ENCODE measurements at places on chromosomes 2 and 18.

DNA sequence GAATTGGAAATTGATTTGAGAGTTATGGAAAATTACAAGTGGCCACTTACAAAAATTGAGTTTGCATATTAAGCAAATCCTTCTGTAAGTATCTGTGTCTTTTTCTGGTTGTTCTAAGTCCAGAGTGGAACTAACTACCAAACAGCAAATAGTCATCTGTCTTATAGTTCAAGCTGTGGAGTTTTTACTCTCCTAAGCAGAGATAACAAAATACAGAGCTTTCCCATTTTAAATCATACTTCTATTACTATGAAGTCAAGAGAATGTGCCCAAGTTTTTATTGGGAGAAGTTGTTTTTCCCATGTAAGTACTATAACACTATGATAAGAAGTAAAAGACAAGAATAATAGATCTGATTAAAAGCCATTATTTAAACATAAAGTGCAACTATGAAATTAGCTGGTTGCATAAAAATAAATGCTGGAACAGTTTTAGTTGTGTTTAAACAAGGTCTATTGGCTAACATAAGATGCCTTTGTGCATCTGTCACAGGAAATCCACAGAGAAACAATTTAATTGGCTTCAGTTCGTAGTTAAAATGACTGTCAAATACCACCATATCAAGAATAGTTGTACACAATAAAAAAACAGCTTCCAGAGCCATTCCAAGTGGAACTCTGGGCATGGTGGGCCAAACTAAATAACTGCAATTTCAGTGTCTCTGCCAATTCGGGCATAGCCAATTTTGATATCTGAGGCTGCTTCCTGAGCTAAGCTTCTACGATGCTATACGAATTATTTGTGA is 1467.4 kb upstream of the NXPH2 start:
- no peak for DNase-seq

GRCh38 chr2:72891091-72891818 is 4.0 kb downstream of the SPR start:
- no peak for DNase-seq

DNA sequence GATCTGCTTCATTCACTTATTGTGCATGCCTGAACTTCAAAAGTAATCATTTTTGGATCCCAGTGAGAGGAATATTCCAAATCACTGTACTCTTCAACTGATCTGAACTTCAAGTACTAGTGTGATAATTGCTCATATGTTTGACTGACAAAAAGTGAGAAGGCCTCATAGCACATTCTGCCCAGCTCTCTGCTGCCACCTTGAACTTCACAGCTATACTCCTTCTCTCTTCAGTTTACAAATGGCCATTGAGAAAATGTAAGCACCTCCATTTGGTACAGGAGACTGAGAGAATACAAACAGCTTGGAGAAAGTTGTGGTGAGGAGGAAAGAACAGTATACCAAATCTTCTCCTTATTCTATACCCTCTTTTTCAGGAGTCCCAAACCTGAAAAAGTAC is 946.0 kb upstream of the CHAC2 start:
- no peak for DNase-seq

GRCh38 chr18:37396971-37397720 is 168.5 kb downstream of the CELF4 start:
- no peak for DNase-seq

- DNase-seq = no peak
Observed at GRCh38 chr2:216880509-216881184, 20.8 kb upstream of the TNP1 start.

GRCh38 chr2:237872178-237872887 is 12.9 kb downstream of the RAMP1 start:
- no peak for DNase-seq

All from NCI-H187 (cell line).